ENCODE measurements at places on chromosomes 3 and 15. TPM values are rescaled to one million over a fixed set of nuclear protein-coding genes. Genes with fewer than 3 reads are reported as not detected.

Gene STAC
- total RNA-seq, result 2.1 TPM

Gene TMC3
- total RNA-seq, result under 0.01 TPM

Gene A4GNT
- total RNA-seq, result not detected

Gene CAMKV
- not detected for total RNA-seq

Gene LMOD3
- total RNA-seq, result not detected

Data from pericardium fibroblast (primary cell).